ENCODE measurements at places on chromosomes 2 and 18. TPM values are rescaled to one million over a fixed set of nuclear protein-coding genes. Genes with fewer than 3 reads are reported as not detected.

DNA sequence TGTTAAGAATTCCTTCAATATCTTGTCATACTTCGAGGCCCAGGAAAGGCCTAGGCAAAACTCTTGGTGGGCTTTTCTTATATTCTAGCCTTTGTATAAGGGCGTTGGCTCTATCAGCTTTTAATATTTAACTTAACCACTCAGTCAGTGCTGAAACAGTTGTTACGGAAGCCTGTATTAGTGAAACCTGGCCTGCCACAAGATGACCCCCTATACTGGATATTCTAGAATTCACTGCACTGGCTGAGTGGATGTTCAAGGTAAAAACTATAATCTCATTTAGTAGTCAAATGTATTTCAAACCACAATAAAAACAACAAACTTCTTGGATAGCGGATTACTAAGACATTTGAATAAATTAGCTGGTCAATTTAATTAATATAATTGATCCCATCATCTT is 91.7 kb upstream of the HNMT start:
- H3K4me3 ChIP-seq, result no peak overlapping the region
- DNase-seq, result no peak

DNA sequence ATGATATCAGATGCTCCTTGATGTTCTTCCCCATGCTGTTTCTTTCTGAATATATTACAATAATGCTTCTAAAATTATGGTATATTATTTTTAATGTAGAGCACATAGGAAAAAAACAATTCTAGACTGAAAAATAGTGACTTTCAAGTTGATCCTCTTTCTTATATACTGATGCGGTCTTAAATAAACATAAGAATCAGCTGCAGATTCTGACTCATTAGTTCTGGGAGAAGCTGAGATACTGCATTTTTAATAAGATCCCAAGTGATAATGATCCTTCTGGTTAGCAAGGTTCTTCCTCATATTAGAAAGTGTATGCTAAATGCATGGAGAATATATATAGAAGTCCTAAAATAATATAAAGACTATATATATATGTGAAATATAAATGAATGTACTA is 124.9 kb downstream of the XIRP2 start:
- H3K4me3 ChIP-seq, result no peak overlapping the region
- no peaks in the 10 kb centered on the region for H3K36me3 ChIP-seq
- no peaks in the 10 kb centered on the region for H3K27me3 ChIP-seq
- H3K27ac ChIP-seq, result no peak overlapping the region

DNA sequence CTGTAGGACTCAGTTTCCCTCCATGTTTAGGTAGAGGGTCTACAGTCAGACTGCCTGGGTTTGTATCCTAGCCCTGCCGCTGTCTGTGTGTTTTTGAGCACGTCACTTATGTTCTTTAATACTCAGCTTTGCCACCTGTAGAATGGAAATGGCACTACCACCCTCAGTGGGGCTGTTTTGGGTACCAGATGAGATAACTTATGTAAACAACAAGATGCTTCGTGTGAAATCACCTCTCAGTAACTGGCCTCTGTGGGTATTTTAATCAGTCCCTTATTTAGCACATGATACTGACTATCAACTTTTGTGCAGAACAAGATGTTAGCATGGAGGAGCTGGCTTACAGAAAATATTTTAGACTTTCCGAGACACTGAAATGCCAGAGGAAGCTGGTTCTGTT is 296.0 kb downstream of the LRRTM1 start:
- H3K4me3 ChIP-seq, result no peak overlapping the region
- no peak for DNase-seq
- peaks cover 7% of the 10 kb centered on the region for H3K27me3 ChIP-seq
- no peak overlapping the region for H3K27ac ChIP-seq
- no peaks in the 10 kb centered on the region for H3K36me3 ChIP-seq

DNA sequence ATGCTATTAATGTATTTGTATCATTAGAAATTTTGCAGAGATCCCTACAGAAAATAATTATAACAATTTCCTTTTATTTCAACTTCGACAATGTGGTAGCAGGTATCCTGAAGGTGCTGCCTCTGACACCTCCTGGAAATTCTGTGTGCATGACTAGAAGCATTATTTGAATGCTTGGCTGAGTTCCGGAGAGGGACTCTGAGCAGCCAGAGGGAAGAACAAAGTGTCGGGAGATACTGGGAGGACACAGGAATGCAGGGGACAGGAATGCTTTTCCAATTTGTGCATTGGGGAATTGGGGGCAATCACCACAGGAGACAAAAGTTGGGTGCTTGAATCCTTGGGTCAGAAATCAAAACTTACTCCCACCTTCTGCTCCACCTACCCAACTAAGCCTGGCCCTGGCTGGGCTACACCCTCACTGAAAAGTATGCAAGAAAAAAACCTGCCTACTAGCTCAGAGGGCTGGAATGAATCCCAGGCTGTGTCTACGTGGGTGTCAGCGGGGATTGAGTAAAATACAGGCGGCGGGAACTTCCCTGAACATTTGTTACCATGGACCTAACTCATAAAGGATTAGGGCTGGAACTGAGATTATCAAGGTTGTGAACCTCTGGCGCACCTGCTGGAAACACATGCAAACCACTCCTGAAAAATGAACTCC is 299.3 kb downstream of the SOX11 start:
- no peak for DNase-seq
- H3K27ac ChIP-seq, result no peak overlapping the region
- no peaks in the 10 kb centered on the region for H3K36me3 ChIP-seq
- H3K27me3 ChIP-seq, result no peaks in the 10 kb centered on the region
- H3K4me1 ChIP-seq, result peaks cover under 1% of the 10 kb centered on the region

DNA sequence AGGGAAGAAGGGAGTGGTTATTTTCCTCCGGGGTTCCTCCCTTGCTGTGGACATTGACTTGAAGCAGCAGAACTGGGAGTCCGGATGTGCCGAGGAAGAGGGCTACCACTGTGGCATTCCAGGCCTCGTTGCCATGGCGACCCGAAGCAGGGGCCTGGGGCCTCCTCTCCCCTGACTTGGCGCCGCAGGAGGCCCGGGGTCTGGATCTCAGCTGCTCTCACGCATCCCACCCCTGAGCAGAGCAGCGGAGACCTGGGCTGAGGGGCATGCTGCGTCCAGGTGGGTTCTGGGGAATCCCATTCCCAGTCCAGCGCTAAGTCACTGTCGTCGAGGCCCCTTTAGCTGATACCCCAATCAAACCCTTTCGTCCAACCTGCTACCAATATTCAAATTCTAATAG is 100.2 kb downstream of the BCL11A start:
- no peaks in the 10 kb centered on the region for H3K27me3 ChIP-seq
- no peaks in the 10 kb centered on the region for H3K36me3 ChIP-seq
- H3K4me3 ChIP-seq, result no peak overlapping the region
- no peak overlapping the region for H3K27ac ChIP-seq

DNA sequence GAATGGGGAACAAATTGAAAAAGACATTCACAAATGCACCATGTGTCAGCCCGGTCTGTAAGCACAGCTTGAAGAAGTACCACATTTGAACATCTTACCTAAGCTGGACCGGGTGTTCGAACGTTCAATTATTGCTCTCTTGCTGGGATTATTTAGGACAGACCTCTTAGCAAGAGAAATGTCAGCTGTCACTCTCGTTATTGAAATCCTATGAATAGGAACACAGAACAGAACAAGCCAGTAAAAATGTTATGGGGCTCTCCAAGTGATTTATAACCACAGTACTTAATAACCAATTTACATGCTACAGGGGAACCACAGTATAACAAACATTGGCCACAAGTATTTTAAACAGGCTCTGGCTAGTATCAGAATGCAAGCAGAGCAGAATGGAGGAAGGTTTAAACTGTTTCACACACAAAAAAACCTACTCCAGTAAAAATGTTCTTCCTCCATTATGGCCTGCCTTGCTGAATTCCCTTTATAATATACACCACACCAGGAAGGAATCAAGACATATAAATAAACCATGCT is 32.5 kb upstream of the ARL5A start:
- H3K36me3 ChIP-seq, result no peaks in the 10 kb centered on the region
- H3K27me3 ChIP-seq, result no peaks in the 10 kb centered on the region
- no peak overlapping the region for H3K27ac ChIP-seq
- no peak for DNase-seq

DNA sequence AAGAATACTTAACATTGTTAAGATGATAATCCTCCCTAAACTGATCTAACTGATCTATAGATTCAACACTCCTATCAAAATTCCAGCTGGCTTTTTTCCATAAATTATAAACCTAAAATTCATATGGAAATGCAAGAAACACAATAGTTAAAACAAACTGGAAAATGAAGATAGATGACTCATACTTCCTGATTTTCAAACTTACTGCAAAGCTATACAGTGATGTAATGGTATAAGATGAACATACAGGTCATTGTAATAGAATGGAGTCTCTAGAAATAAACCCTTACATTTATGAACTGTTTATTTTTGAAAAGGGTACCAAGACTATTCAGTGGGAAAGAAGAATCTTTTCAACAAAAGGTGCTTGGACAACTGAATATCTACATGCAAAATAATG is 32.3 kb downstream of the UBXN4 start:
- H3K4me1 ChIP-seq, result no peaks in the 10 kb centered on the region
- no peak for DNase-seq
- no peak overlapping the region for H3K27ac ChIP-seq
- H3K36me3 ChIP-seq, result peaks cover 69% of the 10 kb centered on the region
- H3K27me3 ChIP-seq, result no peaks in the 10 kb centered on the region

GRCh38 chr2:26674002-26674751 is 18.3 kb upstream of the KCNK3 start:
- no peak overlapping the region for H3K27ac ChIP-seq
- H3K36me3 ChIP-seq, result no peaks in the 10 kb centered on the region
- H3K4me3 ChIP-seq, result no peak overlapping the region
- DNase-seq, result no peak

DNA sequence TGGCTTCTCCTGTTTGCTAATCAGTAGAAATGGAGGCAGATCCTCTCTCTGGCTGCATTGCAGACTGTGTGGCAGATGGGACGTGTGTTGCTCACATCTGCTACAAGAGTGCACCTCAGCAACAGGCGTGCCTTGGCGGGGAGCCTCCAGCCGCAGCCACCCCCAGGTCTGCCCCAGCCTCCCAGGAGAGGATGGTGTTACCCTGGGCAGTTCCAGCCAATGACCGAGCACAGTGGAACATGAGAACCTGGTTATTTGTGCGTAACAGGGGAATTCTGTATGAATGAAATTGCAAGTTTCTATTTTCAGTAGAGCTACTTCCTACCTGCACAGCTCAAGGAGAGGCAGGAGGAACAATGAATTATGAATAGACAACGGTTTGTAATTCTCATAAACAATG is 130.6 kb upstream of the CBLN2 start:
- H3K36me3 ChIP-seq, result no peaks in the 10 kb centered on the region
- no peak overlapping the region for H3K4me3 ChIP-seq
- H3K27me3 ChIP-seq, result no peaks in the 10 kb centered on the region
- no peaks in the 10 kb centered on the region for H3K4me1 ChIP-seq
- H3K27ac ChIP-seq, result no peak overlapping the region

DNA sequence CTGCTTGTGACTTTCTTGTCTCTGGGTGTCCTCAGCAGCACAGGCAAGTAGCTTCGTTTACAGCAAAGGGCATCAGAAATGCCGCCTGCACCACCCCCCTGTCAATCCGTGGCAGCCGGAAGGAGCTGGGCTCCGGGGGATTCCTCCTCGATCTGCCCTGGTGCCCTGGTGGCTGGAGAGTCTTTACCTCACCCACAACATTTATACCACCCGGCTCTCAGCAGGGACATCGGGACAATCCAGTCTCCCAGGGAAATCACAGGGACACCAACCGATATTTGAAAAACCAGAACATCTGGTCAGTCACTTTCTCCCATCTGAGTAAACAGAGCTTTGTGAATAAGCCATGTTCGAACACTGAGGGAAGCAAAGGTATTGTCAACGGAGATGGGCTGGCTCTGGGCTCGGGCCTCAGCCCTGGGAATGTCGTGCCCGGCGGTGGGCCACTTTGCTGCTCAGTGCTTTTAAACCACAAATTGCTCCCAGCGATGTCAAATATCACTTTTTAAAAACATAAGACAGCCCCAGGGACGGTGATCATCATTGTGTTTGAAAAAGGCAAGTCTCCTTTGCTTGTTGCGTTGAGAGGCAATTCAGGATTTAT is 210.0 kb upstream of the SALL3 start:
- H3K36me3 ChIP-seq, result no peaks in the 10 kb centered on the region
- DNase-seq, result no peak
- H3K4me1 ChIP-seq, result no peaks in the 10 kb centered on the region

DNA sequence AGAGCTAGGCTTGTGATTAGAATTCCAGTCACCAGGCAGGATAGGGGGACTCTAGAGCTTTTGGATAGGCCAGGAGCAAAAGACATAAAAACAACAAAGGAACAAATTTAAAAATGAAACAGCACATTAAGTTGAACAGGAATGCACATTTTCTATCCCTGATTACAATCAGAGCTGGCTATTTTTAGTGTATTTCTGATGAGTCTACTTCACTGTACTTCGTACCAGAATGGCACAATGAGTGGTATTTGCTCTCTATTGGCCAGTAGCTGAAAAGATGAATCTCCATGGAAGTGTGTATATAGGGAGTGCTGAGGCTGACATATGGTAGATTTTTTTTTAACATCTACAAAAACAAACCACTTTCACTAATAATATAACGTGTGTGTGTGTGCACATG is 34.2 kb upstream of the LRRTM1 start:
- H3K36me3 ChIP-seq, result no peaks in the 10 kb centered on the region
- H3K27me3 ChIP-seq, result no peaks in the 10 kb centered on the region
- no peak for DNase-seq
- no peak overlapping the region for H3K27ac ChIP-seq
- H3K4me3 ChIP-seq, result no peak overlapping the region
- no peaks in the 10 kb centered on the region for H3K4me1 ChIP-seq

DNA sequence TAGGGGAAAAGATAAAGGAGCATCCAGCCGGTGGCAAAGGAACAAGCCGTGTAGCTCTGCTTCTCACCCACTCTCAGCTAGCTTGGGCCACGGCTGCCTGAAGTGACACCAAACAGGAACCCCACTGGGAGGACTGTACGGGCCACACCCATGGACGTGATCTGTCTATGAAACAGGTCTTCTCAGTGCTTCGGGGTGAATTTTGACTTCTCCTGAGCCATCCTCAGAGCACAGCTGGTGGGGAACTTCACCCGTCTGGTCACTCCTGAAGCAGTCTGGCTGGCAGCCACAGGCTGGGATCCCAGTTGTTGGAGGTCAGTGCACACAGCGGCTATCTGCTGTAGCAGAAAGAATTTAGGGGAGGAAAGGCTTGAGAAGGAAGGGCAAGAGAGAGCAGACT is 223.8 kb downstream of the FAM210A start:
- H3K4me3 ChIP-seq, result no peak overlapping the region
- peaks cover 21% of the 10 kb centered on the region for H3K4me1 ChIP-seq
- no peaks in the 10 kb centered on the region for H3K27me3 ChIP-seq
- H3K36me3 ChIP-seq, result no peaks in the 10 kb centered on the region
- no peak overlapping the region for H3K27ac ChIP-seq

- DNase-seq, result peak; percentile 40
- no peaks in the 10 kb centered on the region for H3K36me3 ChIP-seq
- peaks cover 3% of the 10 kb centered on the region for H3K4me1 ChIP-seq
- H3K27me3 ChIP-seq, result no peaks in the 10 kb centered on the region
These were observed 222.3 kb downstream of the ZBTB7C start for GRCh38 chr18:48186861-48187260.

- no peaks in the 10 kb centered on the region for H3K27me3 ChIP-seq
- H3K4me3 ChIP-seq, result no peak overlapping the region
- H3K36me3 ChIP-seq, result no peaks in the 10 kb centered on the region
- H3K4me1 ChIP-seq, result no peaks in the 10 kb centered on the region
- no peak for DNase-seq
- no peak overlapping the region for H3K27ac ChIP-seq
These were observed 66.5 kb downstream of the SLC40A1 start for GRCh38 chr2:189514104-189514503.

VAMP5 gene
- total RNA-seq, result 68.8 TPM

FNDC4 gene
- total RNA-seq, result 6.9 TPM

FRZB gene
- 2.0 TPM for total RNA-seq

CNTNAP5 gene
- total RNA-seq, result 0.06 TPM

DNER gene
- total RNA-seq, result 5.8 TPM

RAPGEF4 gene
- total RNA-seq, result 9.5 TPM

TCF4 gene
- 356 TPM for total RNA-seq

All from lung (tissue), 17 donors.